Activated CD4-positive, alpha-beta T cell treated with anti-CD3 and anti-CD28 coated beads, Interleukin-2, amount 10 ng/mL, durations not matched to agents 24 days and 14 days (primary cell): ENCODE measurements at places on chromosomes 5 and 9. TPM values are rescaled to one million over a fixed set of nuclear protein-coding genes. Genes with fewer than 3 reads are reported as not detected.

DNA sequence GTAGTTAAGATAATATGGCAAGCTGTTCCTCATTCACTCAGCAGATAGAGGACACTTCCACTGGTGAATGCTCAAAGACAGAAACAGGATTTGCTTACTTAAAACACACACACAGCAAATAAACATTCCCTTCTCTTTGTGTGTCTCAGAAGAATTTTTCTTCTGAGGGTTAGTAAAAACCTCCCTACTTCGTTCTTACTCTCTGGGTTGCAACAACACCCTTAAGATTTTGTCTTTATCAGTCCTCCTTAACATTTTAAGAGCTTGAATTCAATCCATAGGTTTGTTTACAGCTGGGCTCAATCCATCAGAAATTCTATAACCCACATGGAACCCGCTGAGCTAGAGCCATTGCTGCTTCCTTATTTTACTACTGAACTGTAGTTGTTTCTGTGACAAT, 237.4 kb upstream of the PIK3R1 start:
- no peak for DNase-seq
- no peaks in the 10 kb centered on the region for H3K36me3 ChIP-seq
- no peak overlapping the region for H3K4me3 ChIP-seq
- no peaks in the 10 kb centered on the region for H3K27me3 ChIP-seq
- H3K27ac ChIP-seq, result no peak overlapping the region

GRCh38 chr9:81536242-81537025, 152.9 kb downstream of the TLE1 start:
- H3K36me3 ChIP-seq, result no peaks in the 10 kb centered on the region
- no peak overlapping the region for H3K27ac ChIP-seq
- DNase-seq, result no peak
- no peak overlapping the region for H3K4me3 ChIP-seq
- no peaks in the 10 kb centered on the region for H3K27me3 ChIP-seq

GRCh38 chr5:57470339-57470738, 12.3 kb downstream of the ACTBL2 start:
- no peaks in the 10 kb centered on the region for H3K4me1 ChIP-seq
- no peak for DNase-seq
- H3K27ac ChIP-seq, result no peak overlapping the region
- H3K27me3 ChIP-seq, result peaks cover 8% of the 10 kb centered on the region

NAIF1 gene
- total RNA-seq, result 9.6 and 11.1 TPM in 2 replicates

FUBP3 gene
- total RNA-seq, result 51.1 and 55.8 TPM in 2 replicates

- no peaks in the 10 kb centered on the region for H3K27me3 ChIP-seq
- DNase-seq, result no peak
- no peak overlapping the region for H3K27ac ChIP-seq
These were observed 303.0 kb upstream of the GRIA1 start for GRCh38 chr5:153187503-153187902.

- no peaks in the 10 kb centered on the region for H3K36me3 ChIP-seq
- no peak for DNase-seq
- peaks cover 13% of the 10 kb centered on the region for H3K27me3 ChIP-seq
- H3K4me3 ChIP-seq, result no peak overlapping the region
These were observed 64.8 kb downstream of the CARTPT start for GRCh38 chr5:71783891-71784290.

- H3K4me1 ChIP-seq, result peaks cover 1% of the 10 kb centered on the region
- H3K27me3 ChIP-seq, result no peaks in the 10 kb centered on the region
- H3K36me3 ChIP-seq, result peaks cover 46% of the 10 kb centered on the region
These were observed 58.4 kb downstream of the TEX10 start for GRCh38 chr9:100294341-100294740.

DNA sequence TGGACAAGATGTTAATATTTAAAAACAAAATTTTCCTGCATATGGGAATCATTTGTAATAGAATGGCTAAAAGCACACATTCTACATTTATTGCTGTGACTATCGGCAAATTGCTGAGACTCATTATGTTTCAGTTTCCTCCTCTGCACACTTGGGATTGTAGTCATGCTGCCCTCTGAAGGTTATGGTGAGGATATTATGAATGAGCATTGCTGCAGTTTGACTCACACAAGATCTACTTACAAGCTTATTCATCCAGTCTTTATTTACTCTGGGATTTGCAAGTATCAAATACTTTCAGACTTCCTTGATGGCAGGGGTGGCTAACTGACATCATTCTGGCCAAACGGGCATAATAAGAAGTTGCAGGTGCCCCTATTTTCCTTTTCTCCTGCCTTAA, 9.5 kb upstream of the NFIL3 start:
- DNase-seq, result peak; percentile 75
- H3K27ac ChIP-seq, result no peak overlapping the region
- H3K36me3 ChIP-seq, result no peaks in the 10 kb centered on the region

LURAP1L gene
- total RNA-seq, result not detected in 2 replicates

DNA sequence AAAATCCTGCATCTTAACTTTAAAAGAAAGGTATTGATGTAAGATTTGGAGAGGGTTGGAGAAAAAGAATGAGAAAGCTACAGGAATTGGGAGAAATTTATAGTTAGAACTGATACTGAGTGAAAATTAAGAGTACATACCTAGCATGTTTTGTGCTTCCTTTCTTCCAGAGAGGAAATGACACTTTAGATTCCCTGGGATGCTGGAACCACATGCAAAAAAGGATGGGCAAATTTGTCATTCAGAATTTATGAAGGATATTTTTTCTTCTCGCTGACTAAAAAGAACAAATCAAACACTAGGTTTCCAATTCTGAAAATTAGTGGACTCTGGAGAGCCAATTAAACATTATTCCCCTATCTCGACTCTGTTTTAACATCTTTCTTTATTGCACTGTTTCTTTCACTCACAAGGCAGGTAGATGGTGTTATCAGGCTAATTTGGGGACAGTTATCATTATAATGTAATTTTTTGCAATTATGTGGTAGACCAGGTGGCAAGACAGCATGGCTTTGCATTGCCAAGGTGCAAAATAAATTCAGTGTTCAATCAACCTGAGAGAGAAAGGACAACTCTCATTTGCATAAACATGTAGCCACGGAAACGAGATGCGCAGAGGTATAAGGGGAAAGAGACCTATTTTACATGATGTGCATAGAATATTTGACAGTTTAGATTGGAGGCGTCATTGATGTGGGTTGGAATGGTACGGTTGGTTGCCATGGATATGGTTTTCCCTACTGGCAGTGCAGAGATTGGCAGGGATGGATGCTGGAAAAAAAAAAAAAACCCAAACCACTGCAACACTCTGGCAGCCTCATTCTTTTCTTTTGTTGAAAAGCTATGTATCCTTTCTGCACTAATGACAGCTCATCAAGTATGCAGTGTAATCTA, 320.4 kb upstream of the CCNH start:
- H3K36me3 ChIP-seq, result no peaks in the 10 kb centered on the region
- no peaks in the 10 kb centered on the region for H3K4me1 ChIP-seq
- H3K27ac ChIP-seq, result no peak overlapping the region
- H3K27me3 ChIP-seq, result no peaks in the 10 kb centered on the region
- no peak for DNase-seq

DNA sequence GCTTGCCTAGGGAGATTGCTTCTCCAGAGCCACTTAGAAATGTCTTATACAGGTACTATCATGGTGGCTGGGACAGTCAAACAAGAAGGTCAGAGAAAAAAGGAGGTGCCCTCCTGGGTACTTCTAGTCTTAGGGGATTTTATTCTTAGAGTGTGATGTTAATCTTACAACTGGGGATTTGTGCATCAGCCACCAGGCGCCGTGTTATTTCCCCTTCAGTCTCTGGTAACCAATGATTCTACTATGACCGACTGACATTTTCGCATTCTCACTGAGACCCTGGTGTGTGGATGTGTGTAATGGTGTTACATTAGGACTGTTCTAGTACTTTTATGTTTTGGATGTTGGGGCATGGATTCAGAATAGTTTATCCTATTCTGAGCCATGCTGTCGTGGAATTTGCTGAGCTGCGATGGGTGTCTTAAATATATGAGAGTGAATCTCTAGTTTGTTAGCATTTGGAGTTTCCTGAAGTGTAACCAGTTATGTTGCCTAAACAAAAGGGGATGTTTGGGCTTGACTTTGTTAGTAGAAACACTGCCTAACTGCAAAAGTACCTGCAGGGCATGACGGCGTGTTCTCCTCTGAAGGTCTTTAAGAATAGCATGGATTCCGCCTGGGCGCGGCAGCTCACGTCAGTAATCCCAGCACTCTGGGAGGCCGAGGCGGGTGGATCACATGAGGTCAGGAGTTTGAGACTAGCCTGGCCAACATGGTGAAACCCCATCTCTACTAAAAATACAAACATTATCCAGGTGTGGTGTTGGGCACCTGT, 175.2 kb upstream of the DAP start:
- no peaks in the 10 kb centered on the region for H3K36me3 ChIP-seq
- H3K4me3 ChIP-seq, result no peak overlapping the region
- H3K27ac ChIP-seq, result no peak overlapping the region

SEMA5A gene
- total RNA-seq, result not detected in 2 replicates

- no peaks in the 10 kb centered on the region for H3K27me3 ChIP-seq
- H3K27ac ChIP-seq, result no peak overlapping the region
- H3K4me3 ChIP-seq, result no peak overlapping the region
- H3K4me1 ChIP-seq, result no peaks in the 10 kb centered on the region
These were observed 182.2 kb downstream of the TAF11L14 start for GRCh38 chr5:17816505-17816904.

SPINK4 gene
- total RNA-seq, result not detected in 2 replicates

- no peak overlapping the region for H3K27ac ChIP-seq
- H3K27me3 ChIP-seq, result no peaks in the 10 kb centered on the region
- peaks cover 20% of the 10 kb centered on the region for H3K36me3 ChIP-seq
- DNase-seq, result no peak
- H3K4me3 ChIP-seq, result no peak overlapping the region
These were observed 2.8 kb upstream of the NOL6 start for GRCh38 chr9:33476503-33476902.
